Suppressor macrophage treated with lipopolysaccharide for 1 hour (primary cell): ENCODE measurements at places on chromosomes 1 and 21.

DNA sequence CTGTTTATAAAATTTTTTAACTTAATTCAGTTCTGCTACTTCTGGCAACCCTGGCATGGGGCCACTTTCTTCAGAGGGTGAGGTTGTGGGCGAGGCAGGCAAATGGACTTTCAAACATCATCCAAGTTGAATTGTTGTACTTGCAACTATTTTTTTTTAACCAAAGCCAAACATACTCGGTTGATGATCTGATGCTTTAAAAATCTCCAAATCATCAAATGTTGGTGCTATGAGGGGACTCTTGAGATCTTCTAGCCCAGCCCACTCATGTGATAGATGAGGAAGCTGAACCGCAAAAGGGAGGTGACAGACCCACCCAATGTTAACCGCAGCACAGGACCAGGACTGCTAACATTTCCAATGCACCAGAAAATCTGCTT lies 6.7 kb downstream of the SLC1A7 start:
- no peak for DNase-seq

GRCh38 chr1:210328746-210329503 lies at the start of gene HHAT:
HHAT (plus strand) TSS chr1:210328902; CDS start chr1:210348976, 20,074 bp downstream.
- DNase-seq: peak; percentile 95

DNA sequence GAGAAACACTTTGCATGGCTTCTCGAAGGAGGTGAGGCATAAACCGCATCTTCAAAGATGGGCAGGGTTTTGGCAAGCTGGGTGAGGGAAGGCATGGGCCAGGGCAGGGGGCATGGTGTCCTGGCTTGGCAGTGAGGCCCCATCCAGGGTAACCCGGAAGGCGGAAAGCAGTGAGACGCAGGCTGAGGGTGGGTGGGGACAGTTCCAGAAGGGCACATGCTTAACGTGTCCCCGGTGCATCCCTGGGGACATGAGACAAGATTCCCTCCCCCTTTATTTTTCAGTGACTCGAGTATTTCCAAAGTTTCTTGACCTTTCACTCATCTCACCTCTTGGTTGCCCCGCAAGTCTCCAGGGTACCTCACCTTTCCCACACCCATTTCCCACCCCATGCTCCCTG lies 122.8 kb upstream of the SLC25A33 start:
- DNase-seq: no peak

DNA sequence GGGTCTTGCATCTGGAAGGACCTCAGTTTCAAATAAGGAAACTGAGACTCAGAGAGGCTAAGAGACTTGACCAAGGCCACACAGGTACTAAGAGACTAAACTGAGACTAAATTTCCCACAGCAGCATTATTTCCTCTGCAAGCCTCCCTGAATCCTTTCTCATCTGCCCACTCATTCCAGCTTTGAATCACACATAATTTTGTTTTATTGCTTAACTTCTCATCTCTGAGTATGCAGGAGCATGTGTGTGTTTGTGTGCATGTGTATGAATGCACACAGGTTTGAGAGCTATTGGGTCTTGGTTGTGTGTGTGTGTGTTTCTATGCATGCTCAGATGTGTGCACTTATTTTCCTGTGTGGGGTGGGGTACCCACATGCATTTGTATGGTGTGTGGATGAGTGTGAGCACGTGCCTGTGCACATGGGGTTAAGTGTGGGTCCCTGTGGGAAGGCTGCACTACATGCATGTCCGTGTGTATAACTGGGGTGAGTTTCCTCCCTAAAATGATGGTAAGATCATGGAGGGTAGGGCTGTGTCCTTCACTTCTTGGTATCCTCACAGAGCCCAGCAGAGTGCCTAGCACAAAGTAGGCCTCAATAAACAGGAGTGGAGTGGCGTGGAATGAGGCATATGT lies 74.4 kb upstream of the ZC3H12A start:
- no peak for DNase-seq

- no peak for DNase-seq
Observed at GRCh38 chr1:78339490-78339889, 151.3 kb upstream of the PTGFR start.

GRCh38 chr1:106846656-106847055 lies 209.8 kb upstream of the PRMT6 start:
- no peak for DNase-seq

GRCh38 chr1:221458447-221459156 lies 283.3 kb downstream of the DUSP10 start:
- DNase-seq: no peak

DNA sequence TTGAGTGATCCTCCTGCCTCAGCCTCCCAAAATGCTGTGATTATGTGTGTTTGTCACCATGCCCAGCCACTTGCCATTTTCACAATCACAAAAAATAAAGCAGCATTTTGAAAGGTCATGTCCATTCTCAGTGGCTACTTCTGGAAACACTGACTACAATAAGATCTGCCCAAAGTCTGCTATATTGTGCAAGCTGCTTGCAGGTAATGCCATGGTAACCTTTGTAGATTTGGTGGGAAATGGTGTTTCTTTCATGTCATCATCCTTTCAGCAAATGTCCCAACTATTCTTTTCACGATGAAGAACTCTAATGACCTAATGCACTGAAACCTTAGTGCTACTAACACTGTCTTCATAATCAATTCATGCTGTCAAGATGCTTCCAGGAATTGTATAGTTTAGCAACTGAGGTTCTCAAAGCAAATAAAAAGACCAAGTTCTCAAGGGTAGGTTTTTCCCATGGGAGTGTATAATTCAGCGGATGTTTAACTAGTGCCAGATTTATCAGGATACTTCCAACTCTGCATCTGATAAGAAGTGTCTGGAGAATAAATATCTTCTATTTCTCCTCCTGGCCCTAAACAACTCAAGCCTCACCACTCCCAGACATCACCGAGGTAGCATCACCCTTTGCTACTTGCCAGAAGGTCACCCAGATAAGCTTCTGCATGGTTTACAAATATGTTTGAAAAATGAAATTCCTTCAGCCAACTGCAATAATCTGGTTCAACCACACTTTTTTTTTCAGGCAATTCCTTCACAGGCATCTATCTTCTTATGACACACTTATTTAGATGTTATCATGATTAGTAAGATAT lies 132.0 kb upstream of the ZC3H11B start:
- no peak for DNase-seq

- DNase-seq: no peak
Observed at GRCh38 chr1:61322008-61322744, 239.8 kb downstream of the NFIA start.
